ENCODE measurements at places on chromosomes 1 and 21.

DNA sequence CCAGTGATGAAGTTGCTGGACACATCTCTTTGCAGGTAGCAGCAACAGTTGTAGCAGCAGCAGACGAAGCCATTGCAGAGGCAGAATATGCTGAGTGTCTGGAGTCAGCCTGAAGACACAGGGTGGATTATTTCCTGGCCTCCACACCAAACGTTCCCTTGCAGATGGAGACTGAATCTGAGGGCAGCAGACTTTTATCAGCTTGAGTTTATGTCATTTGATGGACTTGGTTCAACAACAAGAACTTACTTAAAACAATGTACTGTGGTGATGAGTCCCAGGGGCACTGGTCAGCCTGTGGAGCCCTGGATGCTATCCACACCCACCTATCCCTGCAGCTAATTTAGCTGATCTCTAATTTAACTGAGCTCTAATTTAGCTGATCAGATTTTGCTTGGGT, 17.1 kb upstream of the MPZL1 start:
- DNase-seq: no peak

- DNase-seq: no peak
These were observed 8.8 kb upstream of the COL16A1 start for GRCh38 chr1:31712630-31713029.

- no peak for DNase-seq
These were observed 248.9 kb upstream of the ADGRL4 start for GRCh38 chr1:79255421-79255820.

DNA sequence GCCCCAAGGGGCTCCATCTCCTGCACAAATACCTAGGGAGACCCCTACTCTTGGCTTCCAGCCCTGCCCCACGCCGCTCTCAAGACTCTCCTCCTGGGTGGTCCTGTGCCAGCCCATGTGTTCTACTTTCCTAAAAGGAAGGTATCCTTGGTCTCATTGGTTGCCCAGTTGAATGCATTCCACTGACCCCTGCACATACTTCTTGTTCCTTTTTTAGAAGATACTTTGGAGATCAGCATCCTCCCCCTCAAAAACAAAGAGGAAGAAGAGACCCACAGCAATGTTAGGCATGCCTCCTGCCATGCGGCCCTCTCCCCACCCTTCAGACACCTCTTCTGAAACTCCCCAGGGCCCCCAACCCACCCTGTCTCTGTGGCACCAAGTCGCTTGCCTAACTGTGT, 4.1 kb downstream of the SLAMF9 start:
- DNase-seq: no peak

- DNase-seq: no peak
These were observed 11.1 kb downstream of the PDZK1 start for GRCh38 chr1:145695821-145696629.

GRCh38 chr1:67958472-67958871, 92.0 kb downstream of the DIRAS3 start:
- DNase-seq: no peak

DNA sequence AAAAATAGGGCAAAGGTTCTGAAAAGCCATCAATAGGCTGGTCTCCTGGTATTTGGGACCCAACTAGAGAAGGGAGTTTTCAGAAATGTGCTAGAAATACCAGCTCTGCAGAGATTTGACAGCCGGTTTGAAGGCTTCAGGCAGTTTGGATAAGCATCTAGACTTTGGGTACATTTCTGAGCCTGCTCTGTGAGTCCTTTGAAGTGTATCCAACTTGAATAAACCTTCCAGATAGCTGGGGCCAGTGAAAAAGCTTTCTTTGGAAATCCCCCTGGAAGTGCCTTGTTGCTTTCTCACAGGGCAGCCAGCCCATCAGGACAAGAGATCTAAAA, 6.4 kb upstream of the PEF1 start:
- no peak for DNase-seq

- DNase-seq: no peak
These were observed 925.8 kb downstream of the MRPL39 start for GRCh38 chr21:24681456-24681855.

- no peak for DNase-seq
These were observed 60.6 kb downstream of the KCNAB2 start for GRCh38 chr1:6106321-6106731.

- no peak for DNase-seq
These were observed 179.1 kb downstream of the PSMG1 start for GRCh38 chr21:39003982-39004633.

DNA sequence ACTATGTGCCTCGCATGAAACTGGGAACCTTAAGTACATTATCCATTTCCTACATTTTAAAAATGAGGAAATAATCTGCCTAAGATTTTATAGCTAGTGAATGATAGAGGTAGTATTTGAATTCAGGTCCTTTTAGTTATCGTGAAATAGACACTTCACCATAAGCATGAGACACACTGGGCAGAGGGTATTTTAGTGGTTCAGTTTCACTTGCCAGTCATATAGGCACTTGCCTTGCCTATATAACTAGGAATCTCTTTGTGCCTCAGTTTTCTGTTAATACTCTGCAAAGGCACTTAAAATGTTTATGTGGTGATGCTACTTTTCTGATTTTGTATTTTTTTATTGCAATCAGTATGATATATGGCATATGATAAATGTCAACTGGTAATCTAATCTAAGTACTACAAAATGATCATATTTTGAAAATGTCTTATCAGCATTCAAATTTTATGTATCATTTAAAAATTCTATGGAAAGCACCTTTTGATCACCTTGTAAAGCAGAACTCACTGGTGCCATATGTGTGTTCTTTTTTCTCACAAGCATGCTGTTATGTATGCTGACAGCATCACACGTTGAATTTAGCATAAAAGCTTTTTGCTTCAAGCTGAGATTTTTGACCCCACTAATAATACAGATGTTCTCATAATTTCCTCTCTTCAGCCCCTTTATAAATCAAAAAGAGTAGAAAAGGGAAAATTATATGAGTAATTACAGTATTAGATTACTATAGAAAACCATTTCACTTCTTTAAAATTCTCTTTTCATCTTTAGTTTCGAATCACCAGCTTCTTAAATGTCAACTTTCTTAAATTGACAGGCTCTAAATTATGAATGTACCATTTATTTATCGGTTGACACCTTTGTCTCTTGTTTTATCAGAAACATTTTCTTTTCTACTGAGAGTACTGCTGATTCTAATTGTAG, 52.6 kb downstream of the RPS6KC1 start:
- no peak for DNase-seq

DNA sequence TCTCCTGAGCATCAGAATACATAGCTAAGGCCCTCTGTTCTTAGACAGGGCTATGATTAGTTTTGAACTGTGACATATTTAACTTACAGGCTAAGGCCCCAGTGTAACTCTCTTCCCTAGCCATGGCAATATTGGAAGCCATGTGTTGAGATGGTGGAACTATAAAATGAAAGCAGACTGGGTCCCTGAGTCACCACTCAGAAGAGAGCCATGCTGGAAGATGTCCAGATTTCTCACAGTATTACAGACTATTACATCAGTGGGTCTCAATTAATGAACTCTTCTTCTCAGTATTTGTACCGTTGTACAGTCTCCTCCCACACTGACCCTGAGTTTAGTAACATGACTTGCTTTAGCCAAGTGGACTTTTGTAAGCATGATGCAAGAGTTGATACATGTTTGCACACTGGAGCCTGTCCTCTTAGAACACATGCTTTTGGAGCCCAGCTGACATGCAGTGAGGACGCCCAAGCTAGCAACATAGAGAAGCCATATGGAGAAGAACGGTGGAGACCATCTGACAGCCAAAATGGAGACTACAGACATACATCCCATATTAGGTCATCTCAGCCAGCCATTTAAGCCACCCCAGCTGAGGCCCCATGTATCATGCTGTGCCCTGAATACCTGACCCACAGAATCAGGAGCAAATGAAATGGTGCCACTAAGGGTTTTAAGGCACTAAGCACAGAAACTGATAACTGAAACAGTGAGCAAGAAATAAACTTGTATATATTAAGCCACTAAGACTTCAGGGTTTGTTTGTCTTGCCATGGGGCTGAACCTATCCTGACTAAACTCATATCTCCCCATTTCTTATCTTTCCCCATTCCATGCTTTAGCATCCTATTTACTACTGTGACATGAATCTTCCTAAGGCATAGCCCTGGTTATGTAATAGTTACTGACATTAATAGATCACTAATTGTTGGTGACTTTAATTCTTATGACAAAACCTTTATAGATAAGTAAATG, 24.4 kb downstream of the TBX15 start:
- DNase-seq: no peak

- DNase-seq: no peak
These were observed 10.2 kb downstream of the PHGDH start for GRCh38 chr1:119721896-119722295.

DNA sequence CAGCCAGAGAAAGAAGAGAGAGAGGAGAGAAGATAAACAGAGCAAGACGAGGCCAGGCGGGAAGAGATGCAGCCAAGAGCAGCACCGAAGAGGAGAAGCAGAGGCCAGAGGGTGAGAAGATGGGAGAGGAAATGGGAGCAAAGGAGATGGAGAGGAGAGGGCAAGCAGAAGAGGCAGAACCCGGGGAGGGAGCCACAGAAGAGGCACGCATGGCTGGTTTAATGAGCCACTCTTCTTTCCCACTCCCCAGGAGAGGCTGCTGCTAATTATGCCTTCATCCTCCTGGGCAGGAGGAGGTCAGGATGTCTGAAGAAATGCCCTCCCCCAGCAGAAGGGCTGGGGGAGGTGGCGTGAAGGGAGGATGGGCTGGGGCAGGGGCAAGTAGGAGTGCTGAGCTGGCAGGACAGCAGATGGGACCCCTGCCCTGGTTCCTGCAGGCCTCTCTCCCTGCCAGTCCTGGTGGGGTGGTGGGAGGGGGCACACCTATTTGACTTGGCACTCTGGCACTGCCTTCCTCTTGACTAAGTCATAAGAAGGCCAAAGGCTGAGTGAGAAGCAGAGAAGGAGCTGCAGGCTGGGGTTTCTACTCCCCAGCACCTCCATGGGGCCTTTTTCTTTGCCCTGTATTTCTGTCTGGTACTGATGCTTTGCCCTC, 32.3 kb downstream of the KIRREL1 start:
- no peak for DNase-seq

DNA sequence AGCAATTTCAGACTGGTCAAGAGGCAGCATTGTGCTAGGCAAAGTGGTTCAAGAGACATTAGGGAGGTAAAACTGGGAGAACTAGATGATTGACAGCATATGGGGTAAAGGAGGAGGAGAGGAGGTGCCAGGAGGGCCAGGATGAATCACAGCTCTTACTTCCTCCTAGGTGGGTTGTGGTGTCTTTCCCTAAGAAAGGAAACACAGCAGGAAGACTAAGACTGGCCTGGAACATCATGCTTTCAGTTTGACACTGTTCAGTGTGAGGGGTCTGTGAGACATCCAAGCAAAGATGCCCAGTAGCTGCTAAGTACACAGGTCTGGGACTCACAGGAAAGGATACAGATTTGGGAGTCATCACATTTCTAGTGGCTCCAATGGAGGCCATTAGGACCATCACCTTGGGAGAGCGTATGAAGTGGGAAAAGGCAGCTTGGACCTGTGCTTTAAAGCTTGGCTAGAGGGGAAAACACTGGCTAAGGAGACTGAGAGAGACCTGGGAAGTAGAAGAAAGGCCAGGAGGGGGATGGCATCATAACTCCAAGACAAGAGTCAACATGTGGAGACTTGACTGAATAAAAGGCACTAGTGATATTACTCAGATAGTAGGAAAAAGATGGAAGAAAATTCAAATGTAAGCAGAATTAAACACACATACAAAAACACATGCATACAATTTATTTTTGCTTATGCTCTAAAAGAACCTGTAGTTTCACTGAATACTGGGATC, 17.3 kb downstream of the CD58 start:
- no peak for DNase-seq

DNA sequence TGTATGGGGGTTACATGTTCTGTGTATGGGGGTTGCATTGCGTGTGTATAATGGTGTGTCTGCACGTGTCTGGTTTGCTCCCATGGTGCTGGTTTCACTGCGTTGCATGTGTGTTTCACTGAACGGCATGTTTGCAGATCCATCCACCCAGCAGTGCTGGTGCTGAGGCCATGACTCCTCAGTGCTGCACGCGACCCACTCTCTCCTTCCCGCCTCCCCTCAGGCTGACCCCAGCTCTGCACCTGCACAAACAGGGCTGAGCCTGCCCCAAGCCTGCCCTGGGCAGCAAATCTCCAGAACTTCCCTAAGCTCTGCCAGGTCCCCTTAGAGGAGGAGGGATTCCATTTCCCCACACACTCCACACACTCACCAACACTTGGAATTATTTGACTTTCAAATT, 18.7 kb downstream of the ACTRT2 start:
- no peak for DNase-seq

- no peak for DNase-seq
These were observed 18.4 kb downstream of the EXTL2 start for GRCh38 chr1:100876291-100876690.

GRCh38 chr1:57522575-57522974, 98.7 kb upstream of the DAB1 start:
- no peak for DNase-seq

- DNase-seq: no peak
These were observed 535 bp upstream of the DISC1 start for GRCh38 chr1:231625975-231626534.

DNA sequence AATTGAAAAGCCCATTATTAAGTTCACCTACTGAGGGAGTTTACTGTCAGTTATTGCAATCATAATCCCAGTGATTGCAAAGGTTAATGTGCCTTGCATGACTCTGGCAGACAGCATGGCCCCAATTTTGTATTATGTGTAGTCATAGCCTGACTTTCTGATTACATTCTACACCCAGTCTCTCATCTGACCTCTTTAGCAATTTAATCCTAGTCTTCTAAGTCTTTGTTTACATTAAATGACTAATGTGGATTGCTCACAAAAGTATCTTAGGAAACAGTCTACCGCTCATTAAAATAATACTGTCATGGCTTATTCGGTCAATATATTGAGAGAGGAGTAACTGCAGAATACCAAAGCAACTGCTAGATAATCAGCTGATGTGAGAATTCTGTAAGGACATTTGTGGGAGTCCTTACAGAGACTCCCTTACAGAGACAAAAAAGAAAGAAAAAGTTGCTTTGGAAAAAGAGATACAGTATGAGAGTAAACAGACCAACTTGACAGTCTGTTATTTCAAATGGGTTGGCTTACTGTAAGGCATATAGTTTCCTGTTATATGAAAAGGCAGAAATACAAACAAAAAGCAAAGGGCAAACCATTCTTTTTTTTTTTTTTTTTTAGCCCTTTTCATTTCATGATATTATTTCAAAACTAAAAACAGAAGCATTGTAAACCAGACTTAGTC, 42.8 kb downstream of the SMG7 start:
- DNase-seq: no peak

DNA sequence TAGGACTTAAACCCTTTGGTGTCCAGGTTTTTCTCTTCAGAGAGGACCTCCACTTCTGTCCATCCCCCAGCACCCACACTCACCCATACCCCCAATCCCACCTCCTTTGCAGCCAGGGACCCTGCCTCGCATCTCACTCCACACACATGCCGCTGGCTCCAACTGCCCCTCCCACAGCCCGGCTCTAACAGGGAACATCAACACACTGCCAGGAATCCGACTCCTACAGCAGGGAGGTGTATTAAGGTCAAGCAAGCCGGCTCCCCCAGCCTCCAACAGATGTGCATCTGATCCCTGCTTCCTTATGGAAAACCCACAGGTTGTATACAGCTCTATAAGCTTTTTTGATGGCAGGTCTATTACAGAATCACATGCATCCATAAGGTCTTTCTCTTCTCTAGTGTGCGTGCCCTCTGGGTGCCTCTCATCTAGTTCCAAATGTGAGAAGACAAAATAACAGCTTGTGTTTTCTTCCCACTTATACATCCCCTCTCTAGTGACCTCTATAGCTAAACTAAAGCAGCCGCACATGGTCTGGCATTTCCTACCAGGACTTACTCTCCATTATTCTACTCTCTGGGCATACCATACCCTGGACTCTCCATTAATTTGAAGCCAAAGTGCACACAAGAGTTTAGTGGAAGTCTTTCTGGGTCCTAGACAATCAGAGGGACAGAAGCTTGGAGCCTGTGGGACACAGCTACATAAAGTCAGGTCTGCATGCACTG, 16.3 kb downstream of the PIK3C2B start:
- DNase-seq: no peak

Data from activated CD4-positive, CD25-positive, alpha-beta regulatory T cell (primary cell).